ENCODE measurements at places on chromosomes 12 and 14.

- peak; percentile 3 for DNase-seq
Observed at GRCh38 chr12:66279123-66279712, 23.1 kb upstream of the HELB start.

GRCh38 chr14:102495491-102496330 lies 13.9 kb downstream of the ANKRD9 start:
- DNase-seq: no peak

DNA sequence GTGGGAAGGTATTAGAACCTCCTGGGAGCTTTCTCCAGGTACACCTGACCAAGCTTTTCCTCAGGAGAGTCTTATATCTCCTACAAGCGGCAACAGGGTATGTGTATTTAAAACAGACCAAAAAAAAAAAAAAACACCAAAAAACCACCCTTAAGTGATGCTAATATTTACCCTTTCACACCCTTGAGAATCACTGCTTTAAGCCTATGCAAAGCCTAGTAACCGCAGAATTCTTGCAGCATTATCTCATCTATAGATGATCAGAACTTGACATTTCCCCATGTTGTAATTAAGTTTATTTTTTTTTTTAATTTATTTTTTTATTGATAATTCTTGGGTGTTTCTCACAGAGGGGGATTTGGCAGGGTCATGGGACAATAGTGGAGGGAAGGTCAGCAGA lies 19.3 kb downstream of the ZNF641 start:
- no peak for DNase-seq

- DNase-seq: peak; percentile 87
Observed at GRCh38 chr12:95169368-95169767, 47.9 kb downstream of the FGD6 start.

DNA sequence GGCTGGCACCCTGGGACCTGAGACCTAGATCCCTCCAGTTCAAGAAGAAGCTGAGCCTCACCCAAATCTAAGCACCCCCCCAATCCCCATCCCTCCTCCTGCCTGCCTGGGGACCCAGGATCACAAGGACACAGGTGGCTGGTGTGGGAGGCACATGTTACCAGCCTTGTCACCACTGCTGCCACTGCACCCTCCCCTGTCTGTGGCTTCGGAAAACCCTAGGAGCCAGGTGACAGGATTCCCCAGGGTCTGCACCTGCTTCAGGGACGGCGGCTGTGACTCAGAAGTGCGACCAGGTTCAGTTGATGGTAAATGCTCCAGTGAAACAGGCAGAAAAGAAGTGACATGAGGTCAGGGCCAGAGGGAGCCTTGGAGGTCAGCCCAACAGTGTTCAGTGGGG lies 62.8 kb upstream of the FAM222A start:
- DNase-seq: no peak

DNA sequence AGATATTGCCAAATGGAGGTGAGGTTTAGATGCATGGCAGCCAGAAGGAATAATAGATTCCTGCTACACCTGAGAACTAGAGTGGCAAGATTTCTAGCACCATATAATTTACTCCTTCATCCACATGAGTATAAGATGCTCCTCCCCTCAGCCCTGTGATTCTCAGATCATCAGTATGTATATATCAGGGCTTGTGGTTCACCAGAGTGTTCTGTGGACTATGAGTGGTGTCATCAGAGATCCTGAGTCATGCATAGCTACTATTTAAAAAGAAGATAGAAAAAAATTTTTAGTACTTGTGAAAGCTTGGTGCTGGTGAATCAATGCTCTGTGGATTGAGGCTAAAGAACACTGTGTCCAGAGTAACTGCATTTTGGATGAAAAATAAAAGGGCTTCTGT lies 285.9 kb downstream of the BMP4 start:
- peak; percentile 79 for DNase-seq

- DNase-seq: no peak
Observed at GRCh38 chr14:68423686-68424085, 369.2 kb downstream of the ZFP36L1 start.

DNA sequence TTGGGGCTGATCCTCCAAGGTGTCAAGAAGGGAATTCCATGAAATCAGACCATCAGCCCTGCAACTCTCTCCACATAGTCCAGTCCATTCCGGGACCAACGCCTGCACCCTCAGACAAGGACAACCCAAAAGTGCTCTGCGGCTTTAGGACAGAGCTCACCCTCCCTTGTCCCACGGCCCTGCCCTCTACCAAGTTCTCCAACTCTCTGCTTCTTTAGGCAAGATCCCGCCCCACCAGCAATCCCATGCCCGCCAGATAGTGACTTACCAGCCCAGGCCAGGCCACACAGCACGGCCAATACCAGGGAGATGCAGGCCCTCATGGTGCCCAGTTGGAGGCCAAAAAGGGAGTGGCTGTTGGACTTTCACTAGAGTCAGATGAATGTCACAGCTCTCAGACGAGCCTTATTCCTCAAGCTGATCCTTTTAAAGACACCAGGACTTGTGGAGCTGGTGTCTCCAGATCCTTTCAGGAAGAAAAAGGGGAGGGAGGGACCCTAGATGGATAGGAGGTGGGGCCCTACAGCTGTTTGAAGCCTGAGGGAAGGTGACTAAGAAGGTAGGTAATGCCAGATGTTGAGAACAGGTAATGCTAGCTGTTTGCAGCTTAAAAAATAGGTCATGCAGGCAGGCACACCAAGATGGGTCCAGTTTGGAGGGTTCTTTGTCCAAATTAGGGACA lies at the start of gene ENDOU:
Gene ENDOU, minus strand, starts transcription at position 400 of the 682 bp plus-strand sequence. Its CDS starts 77 bp downstream, at position 323.
- no peak for DNase-seq

- no peak for DNase-seq
Observed at GRCh38 chr12:49027846-49028555, 9.4 kb upstream of the PRKAG1 start.

DNA sequence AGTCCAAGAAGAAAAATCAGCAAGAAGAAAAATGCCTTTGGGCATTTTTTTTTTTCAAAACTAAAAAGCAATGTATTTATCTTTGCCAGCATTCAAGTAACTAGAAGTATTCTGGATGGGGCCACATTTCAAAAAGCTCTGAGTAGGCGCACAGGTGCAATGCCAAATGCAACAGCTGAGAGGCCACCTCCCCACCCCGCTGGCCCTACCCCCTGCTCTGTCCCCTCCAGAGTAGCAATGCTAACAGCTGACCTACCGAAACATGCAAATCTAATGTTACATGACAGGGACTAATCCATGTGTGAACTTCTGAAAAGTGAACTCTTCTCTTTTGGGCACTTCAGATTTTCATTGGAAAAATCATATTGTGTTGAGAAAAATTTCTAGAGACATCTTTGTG lies 153.7 kb upstream of the SLC38A2 start:
- DNase-seq: no peak

DNA sequence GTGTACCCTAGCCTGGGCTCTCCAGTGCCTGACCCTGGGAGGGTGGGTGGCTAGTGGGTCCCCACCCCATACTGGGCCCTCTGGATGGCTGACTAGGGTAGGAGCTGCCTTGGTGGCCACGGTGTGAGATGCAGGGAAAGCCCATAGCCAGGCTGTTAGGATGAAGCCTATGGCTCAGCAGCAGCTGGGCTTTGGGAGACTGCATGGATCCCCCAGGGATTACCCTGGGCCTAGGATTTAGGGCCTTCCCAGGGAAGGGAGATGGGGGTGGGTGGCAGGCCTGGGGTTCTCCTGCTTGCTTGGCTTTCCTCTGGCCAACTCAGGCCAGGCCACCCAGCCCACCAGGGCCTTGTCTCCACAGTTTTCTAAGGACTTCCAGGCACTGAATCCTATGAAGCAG lies 6.3 kb downstream of the GSTZ1 start:
- no peak for DNase-seq

DNA sequence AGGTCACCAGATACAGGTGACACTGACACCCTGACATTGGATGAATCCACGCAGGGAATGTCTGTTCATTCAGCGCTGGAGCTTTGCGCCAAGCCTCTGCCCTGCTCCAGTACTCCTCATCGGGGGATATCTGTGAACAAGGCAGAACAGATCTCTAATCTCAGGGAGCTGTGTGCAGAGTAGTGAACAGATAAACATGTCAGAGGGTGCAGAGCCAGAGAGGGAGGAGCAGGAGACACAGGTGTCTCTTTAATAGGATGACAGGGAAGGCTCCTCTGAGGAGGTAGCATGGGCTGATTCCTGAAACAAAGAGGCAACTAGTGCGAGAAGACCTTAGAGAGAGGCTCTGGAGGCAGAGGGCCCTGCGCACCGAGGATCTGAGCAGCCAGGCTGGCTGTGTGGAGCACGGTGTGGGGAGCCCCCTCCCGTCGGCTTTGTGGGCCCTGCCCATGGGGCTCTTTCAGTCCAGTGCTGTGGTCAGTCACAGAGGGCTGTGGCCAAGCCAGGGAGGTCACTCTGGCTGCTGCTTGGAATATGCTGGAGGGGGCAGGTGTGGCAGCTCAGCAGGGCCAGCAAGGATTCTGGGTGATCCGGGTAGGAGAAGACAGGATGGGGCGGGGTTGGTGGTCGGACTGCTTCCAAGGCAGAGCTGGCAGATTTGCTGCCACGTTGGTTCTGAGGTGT lies 55.6 kb downstream of the TECPR2 start:
- DNase-seq: no peak

DNA sequence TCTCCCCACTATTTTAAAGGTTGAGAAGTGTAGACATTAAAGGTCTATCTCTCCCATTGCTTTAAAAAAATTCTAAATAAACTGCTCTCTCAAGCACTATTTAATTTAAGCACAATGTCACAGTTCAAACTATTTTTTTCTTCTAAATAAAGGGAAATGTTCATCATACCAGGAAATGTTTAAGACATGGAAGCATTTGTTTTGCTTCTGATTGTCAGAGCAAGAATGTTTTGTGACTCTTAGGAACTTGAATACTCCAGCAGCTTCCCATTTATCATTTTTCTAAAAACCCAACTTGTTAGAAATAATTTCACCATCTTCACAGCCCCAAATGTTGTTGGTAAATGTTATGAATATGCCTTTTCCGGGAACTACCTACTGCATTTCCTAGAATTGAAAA lies 121.8 kb upstream of the NTF3 start:
- DNase-seq: no peak

DNA sequence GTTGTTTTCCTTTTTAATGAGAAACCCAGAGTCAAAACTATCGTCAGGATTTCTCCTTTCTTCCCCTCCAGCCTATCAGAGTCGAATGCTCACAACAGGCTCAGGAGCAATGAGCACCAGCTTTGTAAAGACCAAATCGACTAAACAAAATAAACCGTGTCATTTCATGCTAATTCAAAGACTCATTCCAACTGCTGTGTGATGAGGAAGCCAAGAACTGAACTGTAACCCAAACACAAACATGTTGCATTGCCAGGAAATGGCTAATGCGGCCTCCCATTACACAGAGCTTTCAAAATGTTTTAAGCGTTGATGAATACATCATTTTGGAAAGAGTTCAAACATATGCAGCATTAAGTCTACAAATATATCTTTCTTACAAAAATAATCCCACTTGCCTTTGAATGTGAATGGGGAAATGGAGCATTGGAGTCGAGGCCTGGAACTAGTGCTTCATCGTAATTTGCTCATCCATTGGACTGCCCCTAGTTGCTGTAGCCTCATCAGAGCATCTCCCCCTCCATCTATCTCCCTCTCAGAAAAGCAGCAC lies 349.5 kb downstream of the GXYLT1 start:
- DNase-seq: peak; percentile 88

DNA sequence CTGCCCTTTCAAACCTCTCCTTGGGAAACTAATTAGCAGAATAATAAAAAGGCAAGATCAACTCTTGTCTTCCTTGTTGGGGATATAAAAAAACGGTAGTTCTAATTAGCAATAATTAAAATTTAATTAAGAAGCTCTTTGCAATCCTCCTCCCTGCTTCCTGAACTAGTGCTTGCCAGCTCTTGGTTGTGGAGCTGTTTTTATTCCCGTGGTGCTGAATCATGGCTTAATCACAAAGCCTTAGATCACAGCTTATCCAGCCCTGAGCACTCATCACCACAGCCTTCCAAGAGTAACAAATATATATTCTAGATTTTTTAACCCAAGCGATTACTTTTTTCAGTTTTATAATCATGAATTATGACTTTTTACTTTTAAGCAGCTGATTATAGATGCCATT lies 63.2 kb upstream of the INSM2 start:
- DNase-seq: peak; percentile 9

All from astrocyte (in vitro differentiated cells and primary cell).